ENCODE measurements at places on chromosomes 1 and 21. TPM values are rescaled to one million over a fixed set of nuclear protein-coding genes. Genes with fewer than 3 reads are reported as not detected.

DNA sequence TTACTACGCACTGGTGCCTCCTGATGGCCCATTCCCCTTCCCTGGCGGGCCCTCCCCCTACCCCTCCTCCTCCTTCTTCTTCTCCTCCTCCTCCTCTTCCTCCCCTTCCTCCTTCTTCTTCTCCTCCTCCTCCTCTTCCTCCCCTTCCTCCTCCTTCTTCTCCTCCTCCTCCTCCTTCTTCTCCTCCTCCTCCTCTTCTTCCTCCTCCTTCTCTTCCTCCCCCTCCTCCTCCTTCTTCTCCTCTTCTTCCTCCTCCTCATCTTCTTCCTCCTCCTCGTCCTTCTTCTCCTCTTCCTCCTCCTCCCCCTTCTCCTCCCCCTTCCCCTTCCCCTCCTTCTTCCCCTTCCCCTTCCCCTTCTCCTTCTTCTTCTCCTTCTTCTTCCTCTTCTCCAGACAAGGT lies 64.7 kb upstream of the COG2 start:
- no peak overlapping the region for H3K4me3 ChIP-seq
- H3K27me3 ChIP-seq, result no peaks in the 10 kb centered on the region
- DNase-seq, result no peak
- peaks cover 2% of the 10 kb centered on the region for H3K4me1 ChIP-seq
- H3K36me3 ChIP-seq, result no peaks in the 10 kb centered on the region

- no peaks in the 10 kb centered on the region for H3K27me3 ChIP-seq
- no peaks in the 10 kb centered on the region for H3K36me3 ChIP-seq
- no peaks in the 10 kb centered on the region for H3K4me1 ChIP-seq
- no peak overlapping the region for H3K4me3 ChIP-seq
Observed at GRCh38 chr1:116679091-116679827, 11.7 kb upstream of the IGSF3 start.

GRCh38 chr1:226601456-226601855 lies 52.9 kb downstream of the STUM start:
- H3K36me3 ChIP-seq, result no peaks in the 10 kb centered on the region
- no peaks in the 10 kb centered on the region for H3K27me3 ChIP-seq
- no peak for DNase-seq
- peaks cover 4% of the 10 kb centered on the region for H3K4me1 ChIP-seq

DNA sequence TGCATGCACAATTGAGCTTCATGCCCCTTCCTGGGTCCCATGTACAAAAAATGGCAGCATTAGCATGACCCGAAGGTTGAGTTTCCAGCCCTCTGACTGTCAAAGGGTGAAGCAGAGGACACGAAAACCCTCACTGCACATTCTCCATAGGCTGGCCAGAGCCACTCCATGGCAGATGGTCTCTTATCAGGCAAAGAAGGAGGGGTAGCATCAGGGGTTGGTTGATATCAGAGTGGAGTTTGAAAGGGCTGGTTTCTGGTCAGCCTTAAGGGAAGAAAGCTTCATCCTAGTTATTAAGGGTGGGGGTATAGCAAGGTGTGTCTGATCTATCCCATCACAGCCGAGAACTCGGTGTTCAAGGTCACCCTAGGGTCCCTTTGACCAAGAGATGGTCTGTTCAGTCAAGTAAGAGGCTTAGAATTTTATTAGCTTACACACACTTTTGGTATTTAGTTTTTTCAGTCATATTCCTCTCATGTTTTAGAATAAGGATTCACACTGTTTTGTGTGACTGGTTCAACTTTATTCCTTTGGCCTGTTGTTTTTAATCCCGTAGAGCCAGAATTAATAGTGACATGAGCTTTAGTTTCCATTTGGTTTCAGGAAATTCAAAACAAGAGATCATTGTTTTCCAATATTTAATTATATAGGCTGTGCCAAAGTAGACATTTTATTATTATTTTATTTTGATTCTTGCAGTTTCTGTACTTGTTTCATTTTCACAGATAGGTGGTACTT lies 199.9 kb upstream of the FMN2 start:
- no peak for DNase-seq
- H3K4me3 ChIP-seq, result no peak overlapping the region
- no peaks in the 10 kb centered on the region for H3K36me3 ChIP-seq
- H3K27me3 ChIP-seq, result no peaks in the 10 kb centered on the region

- no peak for DNase-seq
- no peak overlapping the region for H3K4me3 ChIP-seq
- no peak overlapping the region for H3K27ac ChIP-seq
Observed at GRCh38 chr1:21693732-21694131, 24.6 kb upstream of the RAP1GAP start.

LCE1B gene
- total RNA-seq, result not detected

GRCh38 chr1:147700042-147701006 lies 30.0 kb upstream of the ACP6 start:
- H3K4me1 ChIP-seq, result peaks cover 3% of the 10 kb centered on the region
- no peaks in the 10 kb centered on the region for H3K36me3 ChIP-seq
- DNase-seq, result peak; percentile 56
- H3K27ac ChIP-seq, result no peak overlapping the region
- H3K4me3 ChIP-seq, result no peak overlapping the region

DNA sequence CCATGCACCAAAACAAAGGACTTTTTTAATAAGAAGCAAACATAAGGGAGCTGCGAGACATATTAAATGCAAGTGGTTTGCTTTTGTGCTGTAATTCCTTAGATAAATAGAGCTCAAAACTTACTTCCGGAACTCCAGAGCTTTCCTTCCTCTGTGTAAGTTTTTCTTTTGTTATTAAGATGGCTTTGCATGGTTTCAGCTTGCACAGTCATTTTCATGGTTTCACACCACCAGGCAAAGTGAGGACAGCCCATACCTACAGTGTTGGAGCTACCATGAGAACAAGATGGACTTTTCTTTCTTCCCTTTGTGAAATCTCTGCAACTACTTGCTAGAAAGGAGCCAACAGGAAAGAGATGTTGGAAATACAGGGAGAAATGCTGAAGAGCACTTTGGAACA lies 368.0 kb downstream of the SETD4 start:
- H3K4me3 ChIP-seq, result no peak overlapping the region
- H3K27ac ChIP-seq, result no peak overlapping the region
- no peaks in the 10 kb centered on the region for H3K27me3 ChIP-seq
- H3K36me3 ChIP-seq, result no peaks in the 10 kb centered on the region
- no peak for DNase-seq
- peaks cover 5% of the 10 kb centered on the region for H3K4me1 ChIP-seq

ALG6 gene
- total RNA-seq, result 9.1 TPM

- H3K4me1 ChIP-seq, result no peaks in the 10 kb centered on the region
- H3K27ac ChIP-seq, result no peak overlapping the region
- no peak overlapping the region for H3K4me3 ChIP-seq
- H3K27me3 ChIP-seq, result no peaks in the 10 kb centered on the region
- no peaks in the 10 kb centered on the region for H3K36me3 ChIP-seq
- no peak for DNase-seq
Observed at GRCh38 chr1:239960366-239960765, 131.3 kb upstream of the FMN2 start.

GLMN gene
- total RNA-seq, result 6.8 TPM

- peak overlapping the region; percentile 90 for H3K4me3 ChIP-seq
- DNase-seq, result peak; percentile 27
- peaks cover 31% of the 10 kb centered on the region for H3K36me3 ChIP-seq
- peaks cover 5% of the 10 kb centered on the region for H3K4me1 ChIP-seq
- H3K27ac ChIP-seq, result peak overlapping the region; percentile 98
Observed at GRCh38 chr21:39313042-39313570, 326 bp downstream of the BRWD1 start.

DNA sequence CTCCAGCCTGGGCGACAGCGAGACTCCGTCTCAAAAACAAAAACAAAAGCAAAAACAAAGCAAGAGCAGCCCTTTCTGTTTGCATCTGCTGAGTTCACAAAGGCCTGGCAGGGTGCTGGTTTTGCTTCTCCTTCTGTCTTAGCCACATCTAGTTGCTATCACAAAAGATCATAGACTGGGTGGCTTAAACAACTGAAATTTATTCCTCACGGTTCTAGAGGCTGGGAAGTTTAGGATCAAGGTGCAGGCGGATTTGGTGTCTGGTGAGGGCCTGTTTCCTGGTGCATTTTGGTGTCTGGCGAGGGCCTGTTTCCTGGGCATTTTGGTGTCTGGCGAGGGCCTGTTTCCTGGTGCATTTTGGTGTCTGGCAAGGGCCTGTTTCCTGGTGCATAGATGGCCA lies 471.3 kb downstream of the CAMTA1 start:
- H3K27me3 ChIP-seq, result no peaks in the 10 kb centered on the region
- no peak overlapping the region for H3K27ac ChIP-seq
- DNase-seq, result no peak

DYNLT5 gene
- total RNA-seq, result 7.0 TPM

All from upper lobe of left lung (tissue), 6 donors.